ENCODE measurements at places on chromosomes 12 and 14.
A peak's percentile ranks its signal among the peaks of the same experiment; 100 is the strongest.

GRCh38 chr14:99718031-99718810 is 34.1 kb downstream of the CYP46A1 start:
- no peak for DNase-seq

- DNase-seq: peak; percentile 32
Measured at GRCh38 chr14:72708708-72709475, 185.0 kb downstream of the DPF3 start.

DNA sequence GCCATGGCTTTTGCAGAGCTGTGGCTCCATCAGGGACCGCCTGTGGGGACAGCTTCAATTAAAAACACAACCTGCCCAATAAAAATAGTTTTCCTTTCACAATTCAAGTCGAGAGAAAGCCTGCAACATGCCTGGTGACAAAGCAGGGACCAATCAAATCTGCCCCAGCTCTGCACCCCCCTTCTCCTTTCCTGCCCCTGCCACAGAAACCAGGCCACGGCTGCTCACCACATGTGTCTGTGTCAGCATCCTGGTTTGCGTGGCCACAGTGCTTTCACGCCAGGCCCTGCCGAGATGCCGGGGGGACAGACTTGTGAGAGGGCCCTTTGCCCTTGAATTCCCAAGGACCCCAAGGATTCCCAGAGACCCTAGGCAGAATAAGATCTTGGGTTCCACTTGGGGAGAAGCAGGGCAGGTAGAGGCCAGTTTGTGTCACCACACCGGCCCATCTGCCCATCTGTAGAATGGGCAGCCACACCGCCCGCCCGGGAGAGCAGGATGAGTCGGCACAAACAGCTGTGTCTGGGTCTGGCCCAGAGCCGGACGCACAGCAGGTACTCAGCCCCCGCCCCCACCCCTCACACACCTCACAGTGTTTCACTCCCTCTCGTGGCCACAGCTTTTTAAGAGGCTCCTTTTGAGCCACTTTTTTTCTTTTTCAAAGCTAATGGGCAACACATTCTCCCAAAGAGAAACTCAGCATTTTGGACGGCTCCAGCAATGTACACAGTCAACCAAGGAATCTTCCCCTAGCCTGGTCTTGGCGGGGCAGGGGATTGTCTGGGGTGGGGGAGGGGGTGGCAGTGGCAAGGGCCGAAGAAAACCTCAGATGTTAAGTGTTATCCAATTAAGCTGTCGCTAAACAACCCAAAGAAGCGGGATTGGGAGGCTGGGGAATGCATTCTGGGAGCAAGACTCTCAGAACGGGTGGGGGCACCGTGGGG is 41.5 kb downstream of the BCL11B start:
- no peak for DNase-seq

DNA sequence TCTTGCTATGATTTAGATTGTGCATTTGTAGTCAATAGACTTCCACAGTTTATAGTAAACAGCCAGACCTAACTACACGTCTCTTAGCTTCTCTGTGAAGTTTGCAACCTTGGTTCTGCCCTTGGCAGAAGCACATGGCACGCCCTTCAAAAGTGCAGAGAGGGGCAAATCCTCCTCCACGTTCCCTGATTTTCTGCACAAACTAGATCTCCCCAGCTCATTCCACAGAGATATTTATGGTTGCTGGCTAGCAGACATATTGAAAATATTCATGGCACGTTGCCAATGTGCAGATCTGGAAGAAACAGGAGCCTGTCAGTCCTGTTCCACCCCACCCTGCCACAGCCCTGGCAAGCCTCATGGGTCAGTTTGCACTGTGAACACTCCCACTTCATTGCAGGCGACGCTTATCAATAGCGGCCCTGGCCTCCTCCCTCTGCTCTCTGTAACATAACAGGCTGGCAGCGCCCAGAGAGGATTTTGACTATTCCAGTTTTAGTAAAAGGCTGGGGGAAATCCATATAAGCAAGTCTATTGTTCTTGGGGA is 6.5 kb upstream of the LGALS3 start:
- no peak for DNase-seq

GRCh38 chr14:102574281-102575159 is 17.9 kb upstream of the RCOR1 start:
- DNase-seq: no peak

DNA sequence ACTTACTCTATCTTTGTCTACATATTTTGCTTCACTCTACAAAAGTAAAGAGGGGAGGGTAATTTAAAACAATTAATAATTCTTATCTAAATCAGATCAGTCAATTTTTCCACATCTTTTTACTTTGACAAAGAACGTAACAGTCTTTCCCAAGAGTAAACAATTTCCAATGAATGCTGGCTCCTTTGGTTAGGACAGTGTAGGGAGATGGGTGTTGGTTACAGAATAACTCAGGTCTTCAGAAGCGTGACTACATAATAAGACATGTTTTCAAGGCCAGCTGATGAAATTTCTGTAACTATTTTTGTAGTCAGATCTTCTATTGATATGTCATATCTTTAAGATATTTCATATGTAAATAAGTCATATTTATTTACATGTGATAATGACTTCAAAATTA is 183.0 kb upstream of the CAND1 start:
- DNase-seq: no peak

- no peak for DNase-seq
Measured at GRCh38 chr14:94805680-94806288, 35.9 kb upstream of the GSC start.

GRCh38 chr12:77727442-77728001 is 103.2 kb upstream of the NAV3 start:
- DNase-seq: no peak

- no peak for DNase-seq
Measured at GRCh38 chr14:54788701-54789100, 113.9 kb downstream of the GCH1 start.

DNA sequence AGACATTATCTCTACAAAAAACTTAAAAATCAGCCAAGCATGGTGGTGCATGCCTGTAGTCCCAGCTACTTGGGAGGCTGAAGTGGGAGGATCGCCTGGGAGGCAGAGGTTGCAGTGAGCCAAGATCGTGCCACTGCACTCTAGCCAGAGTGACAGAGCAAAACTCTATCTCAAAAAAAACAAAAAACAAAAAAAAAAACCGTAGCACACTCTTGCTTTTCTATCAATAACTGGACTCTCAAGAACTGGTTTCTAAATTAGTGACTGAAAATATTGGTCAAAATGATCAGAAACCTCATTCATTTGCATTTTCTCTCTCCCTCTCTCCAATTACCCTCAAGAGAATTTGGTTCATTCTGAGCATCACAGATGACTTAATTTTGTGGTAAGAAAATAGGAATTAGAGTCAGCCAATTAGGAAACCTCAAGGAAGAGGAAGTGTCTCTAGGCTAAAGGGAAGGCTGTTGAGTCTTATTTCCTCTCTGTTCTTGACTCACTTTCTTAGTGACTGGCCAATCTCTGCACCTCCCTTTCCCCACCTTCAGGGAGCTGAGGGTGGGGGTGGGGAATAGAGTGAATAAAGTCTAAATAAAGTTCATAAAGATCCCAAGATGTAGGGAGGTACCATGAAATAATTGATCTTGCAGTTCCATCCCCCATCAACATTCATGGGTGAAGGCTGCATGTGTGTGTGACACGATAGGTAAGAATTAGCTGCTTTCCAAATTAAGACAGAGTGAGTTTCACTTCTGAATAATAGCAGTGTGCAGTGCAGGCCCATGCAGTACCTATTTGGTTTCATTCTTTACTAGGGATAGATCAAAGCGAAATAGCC is 6.8 kb upstream of the PSMA6 start:
- DNase-seq: no peak

GRCh38 chr12:110307372-110307771 is 26.3 kb downstream of the ATP2A2 start:
- no peak for DNase-seq

- peak; percentile 63 for DNase-seq
Measured at GRCh38 chr12:88471331-88472045, 108.8 kb downstream of the KITLG start.
